ENCODE measurements at places on chromosomes 2 and 18.

DNA sequence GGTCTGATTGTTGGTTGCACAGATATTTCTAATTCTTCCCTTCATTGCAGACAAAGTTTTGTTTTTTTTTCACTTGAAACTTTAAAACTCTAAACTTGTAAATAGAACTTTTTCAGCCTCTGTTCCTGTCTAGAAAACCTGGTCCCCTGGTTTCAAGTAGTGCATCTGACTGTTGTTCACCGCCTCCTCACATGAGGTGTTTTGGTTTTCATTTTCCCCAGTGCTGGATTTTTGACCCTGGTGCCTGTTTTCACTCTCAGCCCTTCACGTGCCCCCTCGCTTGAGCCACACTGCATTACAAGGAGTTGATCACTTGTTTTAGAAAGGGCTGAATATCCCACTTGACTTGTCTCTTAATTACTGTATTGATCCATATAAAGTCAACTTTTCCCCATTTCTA lies 100.1 kb downstream of the TMEM185B start:
- DNase-seq = no peak

DNA sequence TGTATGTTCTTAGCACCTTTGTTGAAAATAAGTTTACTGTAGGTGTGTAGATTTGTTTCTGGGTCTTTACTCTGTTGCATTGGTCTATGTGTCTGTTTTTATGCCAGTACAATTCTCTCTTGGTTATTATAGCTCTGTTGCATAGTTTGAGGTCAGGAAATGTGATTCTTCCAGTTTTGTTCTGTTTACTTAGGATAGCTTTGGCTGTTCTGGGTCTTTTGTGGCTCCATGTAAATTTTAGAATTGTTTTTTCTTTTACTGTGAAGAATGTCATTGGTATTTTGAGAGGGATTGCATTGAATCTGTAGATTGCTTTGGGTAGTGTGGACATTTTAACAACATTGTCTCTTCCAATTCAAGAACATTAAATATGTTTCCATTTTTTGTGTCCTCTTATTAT lies 69.1 kb downstream of the ANKRD62 start:
- DNase-seq = no peak

GRCh38 chr18:48072428-48073204 lies 142.2 kb upstream of the SMAD2 start:
- no peak for DNase-seq

GRCh38 chr2:70084973-70085710 lies 2.1 kb upstream of the PCBP1 start:
- DNase-seq = peak; percentile 65

GRCh38 chr2:136394136-136395060 lies 276.4 kb upstream of the CXCR4 start:
- no peak for DNase-seq

DNA sequence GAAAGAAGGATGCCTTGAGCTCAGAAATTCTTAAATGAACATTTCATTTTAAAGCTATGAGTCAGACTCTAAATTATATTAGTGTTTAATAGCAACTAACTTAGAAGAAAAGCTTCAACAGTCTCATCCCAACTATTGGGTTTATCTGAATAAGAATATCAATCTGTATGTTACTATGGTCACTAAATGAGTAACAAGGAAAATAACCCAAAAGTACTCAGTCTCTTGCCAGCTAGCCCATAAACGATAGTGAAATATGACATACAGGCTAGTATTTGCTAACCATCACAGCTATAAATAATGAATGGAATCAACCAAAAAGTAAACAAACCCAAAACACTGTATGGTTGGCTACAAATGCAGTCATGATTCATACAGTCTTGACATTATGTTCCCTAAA lies 174.9 kb downstream of the RAB3GAP1 start:
- no peak for DNase-seq

GRCh38 chr2:95344656-95345055 lies 47.5 kb downstream of the KCNIP3 start:
- no peak for DNase-seq

- DNase-seq = no peak
Observed at GRCh38 chr2:99711144-99711543, 221.3 kb upstream of the REV1 start.

- no peak for DNase-seq
Observed at GRCh38 chr2:203584784-203585183, 49.7 kb upstream of the RAPH1 start.

DNA sequence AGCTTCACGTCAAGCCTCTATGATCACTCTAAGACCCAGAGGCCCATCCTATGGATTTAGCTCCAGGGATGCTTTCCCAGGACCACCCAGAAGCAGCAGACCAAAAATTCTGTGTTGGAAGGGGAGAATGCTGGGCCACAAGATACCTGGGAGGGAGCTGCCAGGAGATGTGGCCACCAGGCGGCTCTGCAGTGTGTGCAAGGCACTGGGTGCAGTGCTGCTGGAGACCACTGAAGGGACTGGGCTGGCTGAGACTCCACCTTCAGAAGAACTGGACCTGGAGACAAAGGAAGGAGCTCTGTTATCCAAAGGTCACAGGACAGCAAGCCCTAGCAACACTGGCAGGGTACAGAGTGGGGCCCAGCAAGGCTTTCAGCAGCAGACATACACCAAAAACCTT lies 34.0 kb downstream of the KANSL3 start:
- no peak for DNase-seq

GRCh38 chr18:8851659-8852058 lies 146.3 kb downstream of the MTCL1 start:
- no peak for DNase-seq

GRCh38 chr2:35184471-35184870 lies 1171.1 kb upstream of the CRIM1 start:
- DNase-seq = no peak

DNA sequence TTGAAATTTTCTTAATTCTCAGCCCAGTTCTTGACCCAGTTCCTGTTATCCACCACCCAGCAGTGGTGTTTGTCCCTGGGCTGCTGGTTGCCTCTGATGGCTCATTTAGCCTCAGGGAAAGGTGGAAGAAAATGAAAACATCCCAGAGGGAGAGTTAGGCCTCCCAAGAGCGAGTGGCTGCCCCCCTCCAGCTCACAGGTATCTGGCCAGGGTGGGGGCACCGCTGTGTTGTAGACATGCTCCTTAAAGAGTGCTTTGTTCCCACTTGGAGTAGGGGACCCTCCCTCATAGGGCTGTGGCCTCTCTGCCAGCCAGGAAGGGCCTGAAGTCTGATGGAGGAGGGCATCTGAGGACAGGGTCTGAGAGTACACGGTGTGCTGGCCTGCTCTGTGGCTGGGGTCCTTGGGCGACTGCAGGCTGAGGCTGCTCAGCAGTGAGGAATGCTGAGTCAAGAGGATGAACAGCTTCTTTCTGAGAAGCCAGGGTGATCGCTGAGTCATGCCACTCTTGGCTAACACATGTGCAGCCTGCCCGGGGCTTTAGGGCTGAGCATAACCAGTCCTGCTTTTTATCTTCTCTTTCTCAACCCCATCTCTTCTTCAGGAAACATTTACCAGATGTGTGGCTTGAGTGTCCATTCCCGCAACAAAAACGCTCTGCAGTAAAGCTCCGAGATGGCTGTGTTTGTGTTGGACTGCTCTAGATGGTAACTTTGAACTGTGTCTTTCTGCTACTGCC lies 72.3 kb downstream of the IL1R2 start:
- peak; percentile 95 for DNase-seq

DNA sequence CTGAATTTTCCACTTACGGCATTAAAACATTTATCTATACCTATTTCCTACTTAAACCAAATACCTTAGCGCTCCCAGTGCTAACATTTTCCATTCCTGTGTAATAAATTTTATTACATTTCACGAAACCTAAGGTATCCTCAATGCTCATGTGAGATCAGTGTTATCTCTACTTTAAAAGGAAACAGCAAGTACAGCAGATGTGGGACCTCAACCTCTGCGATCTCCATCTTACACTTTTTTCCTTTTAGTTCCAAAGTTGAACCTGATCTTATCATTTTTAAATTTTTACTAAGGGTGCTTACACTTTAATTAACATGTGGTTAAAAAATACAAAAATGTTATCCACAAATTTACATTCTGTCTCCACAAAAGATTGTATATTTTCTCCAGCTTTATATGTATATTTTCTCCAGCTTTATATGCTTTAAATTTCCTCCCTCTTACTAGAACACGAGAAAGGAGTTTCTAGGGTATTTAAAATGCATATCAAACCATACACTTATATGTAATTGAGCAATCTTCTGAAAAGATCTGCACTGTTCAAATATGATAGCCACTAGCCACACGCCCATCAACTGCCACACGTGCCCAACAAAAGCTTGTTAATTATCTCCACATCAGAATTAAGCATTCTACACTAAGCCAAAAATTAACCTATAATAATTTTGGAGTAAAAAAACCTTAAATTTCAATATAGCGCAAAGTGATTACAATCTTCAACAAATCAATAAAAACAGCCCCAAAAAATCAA lies 38.1 kb downstream of the MBOAT2 start:
- DNase-seq = no peak

DNA sequence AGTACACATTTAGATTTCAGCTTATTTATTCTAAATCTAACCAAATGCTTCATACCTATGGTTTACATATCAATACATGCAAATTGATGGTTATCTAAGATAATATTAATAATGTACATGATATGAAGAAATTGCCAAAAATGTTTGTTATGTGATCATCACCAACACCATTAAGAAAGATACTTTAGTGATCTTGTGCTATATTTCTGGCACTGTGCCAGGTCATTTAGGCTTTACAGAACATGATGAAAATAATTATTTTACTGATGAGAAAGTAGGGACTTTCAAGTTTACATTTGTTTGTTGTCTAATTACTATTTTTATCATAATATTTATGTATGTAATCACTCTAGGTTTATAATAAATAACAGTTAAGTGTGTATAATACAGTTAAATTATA lies 158.3 kb downstream of the GULP1 start:
- no peak for DNase-seq

DNA sequence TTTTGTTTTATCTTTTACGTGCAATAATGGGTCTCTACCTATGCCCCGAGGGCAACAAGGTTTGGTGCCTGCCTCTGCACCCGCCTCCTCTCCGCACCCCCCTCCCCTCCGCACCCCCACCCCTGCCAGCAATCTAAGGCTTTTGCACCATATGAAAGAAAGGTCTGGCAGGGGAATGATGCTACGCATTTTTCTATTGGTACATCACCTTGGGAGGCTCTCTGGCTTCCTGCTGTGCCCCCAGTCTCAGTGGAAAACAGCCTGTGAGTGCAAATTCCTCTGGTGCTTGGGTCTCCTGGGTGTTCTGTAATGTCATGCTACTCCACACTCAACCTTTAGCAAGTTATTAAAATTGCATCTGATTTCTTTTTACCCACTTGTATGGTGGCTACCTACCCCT lies 161.3 kb upstream of the SMAD7 start:
- DNase-seq = no peak

- DNase-seq = no peak
Observed at GRCh38 chr2:98634406-98635092, 26.2 kb downstream of the UNC50 start.

- no peak for DNase-seq
Observed at GRCh38 chr18:11251891-11252270, 102.5 kb upstream of the PIEZO2 start.
